GM12878 (cell line): ENCODE measurements at places on chromosomes 13 and 19. TPM values are rescaled to one million over a fixed set of nuclear protein-coding genes. Genes with fewer than 3 reads are reported as not detected.

DNA sequence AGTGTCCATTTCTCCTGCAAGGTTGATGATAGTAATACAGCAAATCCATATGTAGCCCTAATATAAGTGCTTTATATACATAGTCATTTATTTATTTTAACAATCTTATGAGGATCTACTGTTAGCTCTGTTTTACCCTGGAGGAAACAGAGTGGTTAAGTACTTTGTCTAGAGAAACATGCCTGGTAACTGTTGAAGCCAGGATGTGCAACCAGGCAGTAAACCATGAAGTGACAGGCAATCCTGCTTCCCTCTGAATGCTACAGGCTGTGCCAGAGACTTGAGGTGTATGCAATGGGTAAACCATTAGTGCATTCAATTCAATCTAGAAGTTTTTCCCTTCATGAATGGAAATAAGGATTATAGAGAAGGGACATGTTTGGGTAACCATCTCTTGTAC is 911.0 kb downstream of the PCDH17 start:
- no peak overlapping the region for H3K4me3 ChIP-seq
- no peak overlapping the region for H3K27ac ChIP-seq
- no peaks in the 10 kb centered on the region for H3K4me1 ChIP-seq
- no peaks in the 10 kb centered on the region for H3K36me3 ChIP-seq
- DNase-seq: no peak
- no peaks in the 10 kb centered on the region for H3K27me3 ChIP-seq

DNA sequence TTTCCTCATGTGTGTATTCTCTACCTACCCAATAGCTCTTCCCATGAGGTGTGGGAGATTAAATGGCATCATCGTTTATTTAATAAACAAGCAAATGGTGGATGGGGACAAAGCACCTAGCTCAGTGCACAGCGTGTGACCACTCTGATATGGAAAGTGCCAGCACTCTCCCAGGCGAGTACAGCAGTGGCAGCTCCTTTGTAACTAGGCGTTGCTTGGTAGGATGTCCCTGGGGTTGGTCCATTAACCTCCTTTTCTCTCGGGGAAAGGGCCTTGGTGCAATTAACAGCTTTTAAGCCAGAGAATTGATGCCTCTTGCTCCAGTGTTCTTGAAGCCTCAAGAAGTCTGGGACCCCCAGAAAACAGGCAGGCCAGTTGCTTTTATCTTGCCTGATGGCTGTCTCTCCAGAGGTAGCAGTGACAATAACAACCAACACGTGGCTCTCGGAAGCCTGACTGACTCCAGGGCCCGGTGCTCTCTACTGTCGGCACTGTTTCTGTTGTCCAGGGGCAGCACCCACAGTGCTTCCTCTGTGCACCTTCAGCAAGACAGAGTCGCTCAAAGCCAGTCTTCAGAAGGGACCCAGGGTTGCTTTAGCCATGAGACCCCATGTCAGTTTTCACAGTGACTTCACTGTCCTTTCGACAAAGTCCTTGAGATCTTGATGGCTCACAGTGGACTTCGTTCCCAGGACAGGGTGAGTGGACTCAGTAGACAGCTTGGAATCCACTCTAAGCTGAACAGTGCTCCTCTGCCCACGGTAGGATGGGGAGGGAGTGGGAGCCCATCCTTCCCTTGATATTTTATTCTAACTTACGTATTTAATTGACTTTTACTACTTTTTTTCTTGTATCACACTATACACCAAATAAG is 33.9 kb upstream of the NPAS1 start:
- peaks cover 4% of the 10 kb centered on the region; the same call in 1 of the 2 replicates for H3K4me1 ChIP-seq
- DNase-seq: no peak
- H3K27me3 ChIP-seq: no peaks in the 10 kb centered on the region

DNA sequence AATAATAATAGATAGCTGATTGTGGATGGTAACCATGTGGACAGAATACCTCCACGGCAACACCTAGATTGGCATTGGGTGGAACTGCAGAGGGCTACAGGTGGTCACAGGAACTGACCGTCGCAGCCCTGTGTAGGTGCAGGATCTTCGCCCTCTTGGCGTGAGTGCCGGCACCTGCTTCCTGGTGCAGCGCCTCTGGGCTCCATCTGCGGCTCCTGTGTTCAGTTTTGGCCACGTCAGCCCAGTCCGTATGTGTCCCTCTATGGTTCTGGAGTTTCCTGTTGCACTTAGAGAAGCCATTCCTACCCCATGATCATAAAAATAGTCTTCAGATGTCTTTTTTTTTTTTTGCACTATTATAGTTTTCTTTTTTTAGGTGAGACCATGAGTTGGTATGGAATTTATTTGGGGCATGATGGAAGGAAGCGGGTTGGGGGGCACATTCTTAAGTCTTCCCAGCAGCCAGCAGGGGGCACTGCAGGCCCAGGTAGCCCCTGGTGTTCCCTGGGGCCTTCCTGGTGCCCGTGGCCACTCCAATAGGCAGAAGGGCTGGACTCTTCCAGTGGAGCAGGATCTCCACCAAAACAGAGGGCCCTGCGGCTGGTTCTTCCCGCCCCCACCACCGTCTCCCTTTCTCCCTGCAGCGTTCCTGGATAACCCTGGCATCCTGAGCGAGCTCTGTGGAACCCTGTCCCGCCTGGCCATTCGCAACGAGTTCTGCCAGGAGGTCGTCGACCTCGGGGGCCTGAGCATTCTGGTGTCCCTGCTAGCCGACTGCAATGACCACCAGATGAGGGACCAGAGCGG is 10.1 kb upstream of the SLC25A42 start:
- H3K36me3 ChIP-seq: peaks cover 30% of the 10 kb centered on the region
- no peak overlapping the region for H3K4me3 ChIP-seq
- H3K4me1 ChIP-seq: no peaks in the 10 kb centered on the region
- no peak for DNase-seq
- no peak overlapping the region for H3K27ac ChIP-seq

DNA sequence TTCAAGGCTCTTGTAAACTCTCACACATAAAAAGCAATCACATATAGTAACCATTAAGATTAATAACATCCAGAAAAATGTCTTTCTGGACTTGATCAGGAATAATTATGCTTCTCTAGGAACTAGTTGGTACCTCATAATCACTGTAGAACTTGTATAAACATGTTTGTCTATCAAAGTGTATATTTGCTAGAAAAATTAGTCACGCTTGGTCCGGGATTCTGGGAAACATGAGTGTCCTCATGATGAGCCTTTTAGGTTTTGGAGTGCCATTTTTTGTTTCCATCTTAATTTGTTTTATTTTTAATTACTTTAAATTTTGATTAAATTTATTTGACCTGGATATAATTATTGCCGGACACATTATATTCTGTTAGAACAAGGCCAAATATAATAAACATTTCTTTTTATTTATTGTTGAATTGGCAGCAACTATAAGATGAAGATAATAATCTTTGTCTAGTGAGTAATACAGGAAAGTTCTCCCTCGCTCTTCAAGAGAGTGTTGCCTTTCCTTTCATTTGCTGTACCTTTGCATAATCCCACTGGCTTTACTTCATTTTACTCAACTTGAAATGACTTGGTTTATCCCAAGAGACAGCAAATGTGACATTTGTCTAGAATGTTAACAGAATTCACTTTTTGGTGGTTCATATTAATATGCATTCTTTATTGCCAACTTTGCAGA is 207.0 kb downstream of the NALCN start:
- H3K4me3 ChIP-seq: no peak overlapping the region
- no peaks in the 10 kb centered on the region for H3K4me1 ChIP-seq
- H3K36me3 ChIP-seq: no peaks in the 10 kb centered on the region
- no peak for DNase-seq
- no peaks in the 10 kb centered on the region for H3K27me3 ChIP-seq

Gene MCEMP1
- 0.26 and 0.48 TPM in 2 replicates for total RNA-seq

DNA sequence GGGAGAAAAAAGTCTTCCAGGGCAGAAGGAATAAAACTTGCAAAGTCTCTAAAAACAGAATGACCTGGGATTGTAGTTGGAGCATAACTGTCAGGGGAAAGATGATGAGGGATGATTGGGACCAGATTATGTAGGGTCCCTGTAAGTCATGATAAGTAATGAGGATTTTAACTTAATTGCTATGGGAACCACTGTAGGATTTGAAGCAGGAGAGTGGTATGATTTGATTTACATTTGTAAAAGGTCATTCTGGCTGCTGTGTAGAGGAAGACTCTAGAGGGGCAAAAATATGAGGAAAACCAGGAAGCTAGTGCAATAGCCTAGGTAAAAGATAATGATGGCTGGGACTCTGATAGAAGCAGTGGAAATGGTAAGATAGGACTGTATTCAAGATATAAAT is 900.2 kb downstream of the DIAPH3 start:
- no peak for DNase-seq
- H3K4me3 ChIP-seq: no peak overlapping the region
- no peaks in the 10 kb centered on the region for H3K36me3 ChIP-seq
- no peaks in the 10 kb centered on the region for H3K27me3 ChIP-seq

DNA sequence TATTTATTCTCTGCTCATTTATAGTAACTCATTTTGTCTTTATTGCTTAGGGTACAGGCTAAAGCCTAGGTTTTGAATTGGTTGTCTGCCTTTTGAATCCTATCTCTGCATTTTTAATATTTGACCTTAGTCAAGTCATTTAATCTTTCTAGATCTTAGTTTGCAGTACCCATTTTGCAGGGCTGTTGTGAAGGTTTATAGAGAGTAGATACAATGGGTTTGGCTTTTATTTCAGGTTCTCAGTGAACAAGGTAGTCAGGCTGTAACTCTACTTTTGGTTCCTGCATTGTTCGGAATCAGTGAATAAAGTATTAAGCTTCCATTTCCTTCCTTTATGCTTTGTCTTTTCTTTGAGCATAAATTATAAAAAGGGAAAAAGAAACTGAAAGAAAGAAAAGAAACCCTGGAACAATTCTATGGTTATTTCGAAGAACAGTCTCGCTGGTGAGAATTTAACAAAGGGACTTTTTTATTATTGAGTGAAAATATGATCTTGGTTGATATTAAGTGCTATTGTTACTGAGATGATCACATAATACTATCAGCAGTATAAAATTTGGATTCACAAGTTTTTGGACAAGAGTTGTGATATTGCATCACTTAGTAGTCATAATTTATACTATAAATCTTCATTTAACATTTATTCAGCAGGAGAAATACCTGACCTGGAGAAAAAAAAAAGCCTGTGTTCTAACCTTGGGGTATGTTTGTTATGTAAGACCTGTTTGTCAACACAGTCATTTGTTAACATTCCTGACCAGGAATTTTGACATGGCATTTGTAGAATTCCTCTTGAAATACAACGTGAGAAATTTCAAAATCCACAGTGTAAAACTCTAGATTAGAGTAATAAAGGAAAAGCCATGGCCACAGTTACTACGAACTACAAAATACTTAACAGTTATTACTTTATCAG is 91.3 kb downstream of the ZMYM2 start:
- H3K36me3 ChIP-seq: no peaks in the 10 kb centered on the region
- H3K4me3 ChIP-seq: no peak overlapping the region
- H3K4me1 ChIP-seq: 0 out of 2 replicates have a peak, but pooled peaks cover 3% of the 10 kb centered on the region
- no peaks in the 10 kb centered on the region for H3K27me3 ChIP-seq
- no peak for DNase-seq
- peak overlapping the region; percentile 39; the same call in 1 of the 2 replicates for H3K27ac ChIP-seq

DNA sequence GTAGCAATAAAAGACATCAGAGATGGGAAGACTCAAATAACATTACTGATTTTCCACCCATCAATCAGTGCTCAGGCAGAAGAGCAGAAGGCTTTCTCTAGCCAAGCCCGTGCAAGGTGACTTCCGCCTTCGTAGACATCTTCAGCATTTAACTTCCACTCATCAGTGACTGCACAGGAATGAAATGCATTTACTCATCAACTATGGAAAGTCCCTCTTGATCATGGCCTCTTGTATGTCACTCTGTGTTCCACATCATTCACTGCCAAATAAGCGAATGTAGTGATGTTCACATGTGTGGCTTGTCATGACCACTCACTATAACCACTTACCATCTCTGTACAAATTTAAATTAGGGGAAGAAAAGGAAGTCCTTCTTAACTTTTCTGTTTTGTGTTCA is 49.4 kb downstream of the SACS start:
- no peaks in the 10 kb centered on the region for H3K36me3 ChIP-seq
- DNase-seq: peak; percentile 82
- H3K4me3 ChIP-seq: no peak overlapping the region
- H3K4me1 ChIP-seq: peaks cover 23% of the 10 kb centered on the region
- H3K27me3 ChIP-seq: no peaks in the 10 kb centered on the region
- H3K27ac ChIP-seq: peak overlapping the region; percentile 30

GRCh38 chr19:46745521-46746280 is at the start of gene FKRP:
Gene FKRP (plus strand): TSS chr19:46746057. CDS start chr19:46755451, 9,394 bp downstream.
- peaks cover 6% of the 10 kb centered on the region for H3K36me3 ChIP-seq
- H3K4me3 ChIP-seq: peak within 1 kb of the TSS; percentile 100
- DNase-seq: no peak
- peak within 1 kb of the TSS; percentile 83 for H3K27ac ChIP-seq
- H3K4me1 ChIP-seq: peaks cover 21% of the 10 kb centered on the region

GRCh38 chr13:29878101-29878500 is 27.7 kb upstream of the UBL3 start:
- H3K27me3 ChIP-seq: no peaks in the 10 kb centered on the region; the same call in 1 of the 2 replicates
- no peak overlapping the region for H3K4me3 ChIP-seq
- H3K27ac ChIP-seq: no peak overlapping the region
- no peaks in the 10 kb centered on the region for H3K4me1 ChIP-seq
- no peaks in the 10 kb centered on the region for H3K36me3 ChIP-seq

GRCh38 chr13:48234566-48235340 is 1.7 kb downstream of the ITM2B start:
- peaks cover 8% of the 10 kb centered on the region for H3K4me1 ChIP-seq
- no peaks in the 10 kb centered on the region for H3K36me3 ChIP-seq

DNA sequence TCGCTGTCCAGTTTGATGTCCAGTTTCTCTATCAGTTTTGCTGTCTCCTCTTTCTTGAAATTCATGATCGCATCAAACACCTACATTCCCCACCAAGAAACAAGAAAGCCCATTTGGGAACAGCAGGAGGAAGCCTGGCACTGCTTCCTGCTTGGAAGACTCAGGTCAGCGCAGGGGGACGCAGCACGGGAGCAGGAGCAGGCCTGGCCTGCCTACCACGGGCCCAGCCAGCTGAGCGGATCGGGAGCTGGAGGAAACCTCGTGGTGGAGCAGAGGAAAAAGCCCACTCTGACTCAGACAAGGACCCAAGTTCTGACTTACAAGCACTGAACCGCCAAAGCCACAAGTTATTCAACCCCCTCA is 3.9 kb downstream of the EEF2 start:
- H3K4me1 ChIP-seq: peaks cover 10% of the 10 kb centered on the region
- no peak overlapping the region for H3K27ac ChIP-seq
- H3K27me3 ChIP-seq: no peaks in the 10 kb centered on the region

DNA sequence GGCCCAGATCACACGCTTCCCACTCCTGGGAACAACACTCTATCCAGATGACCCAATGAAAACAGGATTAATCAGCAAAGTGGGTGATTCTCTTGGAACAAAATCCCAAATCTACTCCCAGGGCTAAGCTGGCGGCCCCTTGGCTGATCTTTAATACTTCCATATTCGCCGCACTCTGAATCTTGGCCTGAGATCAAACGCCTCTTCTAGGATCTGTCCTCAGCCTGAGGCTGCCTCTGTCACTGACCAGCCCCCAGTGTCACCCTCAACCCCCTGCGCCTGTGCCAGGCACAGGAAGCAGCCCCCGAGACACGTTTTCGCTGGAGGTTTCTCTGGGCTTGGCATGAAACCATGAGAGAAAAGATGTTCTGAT is 2.4 kb upstream of the CTXN1 start:
- no peak overlapping the region for H3K4me3 ChIP-seq
- DNase-seq: no peak
- no peaks in the 10 kb centered on the region for H3K27me3 ChIP-seq
